ENCODE measurements at places on chromosomes 5 and 9.

DNA sequence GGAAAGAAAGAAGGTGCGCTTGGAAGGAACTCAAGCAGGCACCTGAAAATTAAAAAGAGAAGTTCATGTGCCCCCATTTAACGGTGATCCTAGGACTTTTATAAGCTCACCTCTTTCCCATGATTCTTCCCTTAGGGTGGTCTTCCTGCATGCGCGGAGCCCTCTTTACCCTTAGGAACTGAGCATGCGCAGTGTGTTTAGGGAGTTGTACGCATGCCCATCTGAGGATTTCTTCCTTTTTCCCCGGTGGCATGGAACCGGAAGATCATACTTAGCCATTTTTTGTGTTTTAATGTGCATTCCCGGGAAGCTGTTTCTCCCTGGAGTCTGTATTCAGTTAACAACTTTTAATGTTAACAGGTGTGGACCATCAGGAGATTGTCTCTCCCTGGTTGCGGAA lies 119.0 kb downstream of the FBXL7 start:
- DNase-seq, result no peak

DNA sequence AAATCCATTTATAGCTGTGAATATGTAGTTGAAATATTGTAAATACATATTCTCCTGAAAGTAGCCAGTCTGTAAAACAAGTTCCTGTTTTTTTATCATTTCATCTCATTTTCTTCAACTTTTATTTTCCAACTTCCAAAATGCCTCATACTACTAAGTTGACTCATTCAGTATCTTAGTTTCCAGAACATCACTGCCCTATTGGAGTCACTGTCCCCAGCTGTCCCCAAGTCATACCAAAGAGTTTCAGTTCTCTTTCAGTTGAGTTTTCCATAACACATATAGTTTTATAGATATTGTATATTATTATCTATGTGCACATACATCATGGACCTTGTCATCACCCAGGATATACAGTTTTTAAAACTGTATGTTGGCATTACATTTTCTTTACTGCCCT lies 261.7 kb downstream of the CDH12 start:
- DNase-seq, result no peak

DNA sequence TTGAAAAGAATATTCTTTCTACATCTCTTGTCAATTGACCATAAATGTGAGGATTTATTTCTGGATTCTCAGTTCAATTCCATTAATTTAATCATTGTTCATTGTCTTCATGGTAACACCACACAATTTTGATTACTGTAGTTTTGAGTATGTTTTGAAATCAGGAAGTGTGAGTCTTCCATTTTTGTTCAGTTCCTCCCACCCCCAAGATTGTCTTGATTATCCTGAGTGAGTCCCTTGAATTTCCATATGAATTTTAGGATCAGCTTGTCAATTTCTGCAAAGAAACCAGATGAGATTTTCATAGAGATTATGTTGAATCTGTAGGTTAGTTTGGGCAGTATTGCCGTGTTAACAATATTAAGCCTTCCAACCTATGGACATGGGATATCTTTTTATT lies 9.5 kb downstream of the CYFIP2 start:
- no peak for DNase-seq

DNA sequence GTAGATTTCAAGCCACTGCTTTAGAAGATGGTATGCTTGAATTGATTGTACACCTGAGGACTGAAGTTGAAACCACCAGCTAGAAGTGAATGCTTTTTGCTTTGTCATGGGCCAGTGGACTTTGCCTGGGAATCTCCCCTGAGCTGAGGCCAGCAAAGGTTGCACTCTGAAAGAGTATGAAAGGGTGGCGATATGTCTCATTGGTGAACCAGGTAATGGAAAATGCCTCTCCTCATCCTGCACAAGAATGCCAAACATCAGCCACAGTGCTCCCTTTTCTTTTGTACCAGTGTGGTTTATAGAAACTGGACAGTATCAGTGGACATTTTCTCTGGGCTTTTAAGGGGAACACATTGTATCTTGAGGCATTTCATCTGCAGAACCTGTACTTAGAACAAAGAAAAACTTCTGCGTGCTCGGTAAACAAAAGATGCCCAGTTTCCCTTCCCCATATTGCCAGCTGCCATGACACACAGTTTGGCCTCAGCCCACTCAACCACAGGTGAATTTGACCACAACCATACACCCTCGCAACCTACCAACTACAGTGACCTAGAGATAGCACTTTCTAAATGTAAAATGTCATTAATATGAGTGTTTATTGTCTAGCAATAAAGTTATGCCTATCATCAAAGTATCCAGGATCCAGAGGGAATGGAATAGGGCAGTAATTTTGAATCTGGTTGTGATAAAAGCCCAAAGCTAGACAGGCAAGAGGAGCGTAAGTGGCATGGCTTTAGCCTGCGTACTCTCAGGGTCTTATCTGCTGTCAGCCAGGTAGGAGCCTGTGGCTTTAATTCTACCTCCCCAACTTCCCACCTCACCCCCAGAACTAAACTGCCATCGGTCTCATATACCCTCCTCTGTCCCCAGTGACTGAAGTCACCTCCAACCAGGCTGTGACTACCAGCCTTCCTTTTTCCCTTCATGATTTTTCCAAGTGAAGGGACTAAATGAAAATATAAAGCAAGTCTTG lies 79.5 kb upstream of the LHFPL2 start:
- no peak for DNase-seq

DNA sequence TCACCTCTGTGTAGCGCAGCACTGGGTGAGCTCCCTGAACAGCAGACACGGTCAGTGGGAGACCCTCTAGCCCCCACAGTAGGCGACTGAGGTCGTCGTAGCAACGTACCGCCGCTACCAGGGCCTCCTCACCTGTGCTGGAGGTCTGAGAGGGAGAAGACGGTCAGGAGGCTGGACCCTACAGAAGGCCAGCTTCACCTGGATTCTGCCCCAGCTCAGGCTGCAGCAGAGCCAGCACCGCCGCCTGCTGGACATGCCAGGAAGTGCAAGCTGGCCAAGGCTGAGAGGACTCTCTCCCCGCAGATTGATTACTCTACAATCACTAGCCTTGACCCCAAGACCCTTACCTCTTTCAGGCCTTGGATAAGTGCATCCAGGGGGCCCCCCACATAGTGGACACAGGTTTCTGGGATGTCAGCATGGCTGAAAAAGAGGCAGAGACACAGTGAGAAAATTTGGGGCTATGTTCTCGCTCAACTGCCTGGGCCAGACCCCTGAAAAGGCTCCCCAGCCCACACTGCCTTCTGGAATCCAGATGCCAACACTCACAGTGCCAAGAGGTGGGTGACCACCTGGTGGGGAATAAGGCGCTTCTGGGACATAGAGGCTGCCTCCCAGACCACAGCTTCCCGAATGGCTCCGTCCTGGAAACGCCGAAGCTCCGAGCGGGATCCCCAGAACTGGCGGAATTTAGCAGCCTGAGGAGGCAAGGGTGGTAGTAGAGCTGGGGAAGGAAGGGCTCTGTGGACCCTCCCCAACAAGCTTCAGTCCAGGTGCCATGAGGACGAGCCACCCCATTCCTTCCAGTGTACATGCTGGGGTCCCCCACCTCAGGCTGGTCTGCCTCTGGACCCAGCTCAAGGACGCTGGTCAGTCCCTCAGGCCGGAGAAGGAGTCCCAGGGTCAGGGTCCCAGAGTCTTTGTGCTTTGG lies 6.9 kb downstream of the NOL6 start:
- peak; percentile 13 for DNase-seq

- DNase-seq, result no peak
Observed at GRCh38 chr9:93108291-93109041, 12.4 kb downstream of the CARD19 start.

DNA sequence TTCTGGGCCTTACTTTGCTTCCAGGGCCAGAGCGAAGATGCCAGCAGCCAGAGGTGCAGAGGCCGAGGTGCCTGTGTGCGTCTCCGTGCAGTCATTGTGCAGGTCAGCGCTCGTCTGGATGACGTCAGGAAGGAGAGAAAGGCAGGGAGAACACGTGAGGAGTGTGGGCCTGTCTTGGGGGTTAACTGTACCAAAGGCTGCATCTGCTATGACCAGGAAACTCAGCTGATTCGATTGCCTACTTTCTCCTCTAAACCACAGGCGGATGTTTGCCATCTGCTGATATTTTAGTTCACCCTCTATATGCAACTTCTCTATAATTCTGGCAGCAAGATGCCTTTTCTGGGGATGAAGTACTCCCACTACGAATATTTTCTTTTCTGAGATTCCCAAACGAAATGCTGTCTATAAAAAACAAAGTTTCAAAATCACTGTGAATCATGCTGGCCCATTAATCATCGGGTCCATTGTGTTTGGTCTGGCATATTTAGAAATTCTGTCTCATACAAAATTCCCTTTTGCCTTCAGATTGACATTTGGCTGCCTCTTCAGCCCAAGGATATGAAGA lies 24.8 kb downstream of the PCSK1 start:
- DNase-seq, result no peak

All from C1 segment of cervical spinal cord (tissue), 14 donors.